ENCODE measurements at places on chromosomes 11 and 22.

GRCh38 chr22:21876486-21877176, 9.2 kb upstream of the MAPK1 start:
- no peak for DNase-seq

GRCh38 chr11:66891851-66892660, 35.2 kb downstream of the LRFN4 start:
- no peak for DNase-seq

- DNase-seq, result no peak
These were observed 6.2 kb downstream of the CYTH4 start for GRCh38 chr22:37288521-37288920.

GRCh38 chr22:18984564-18984963, 48.5 kb upstream of the PRODH start:
- DNase-seq, result no peak

DNA sequence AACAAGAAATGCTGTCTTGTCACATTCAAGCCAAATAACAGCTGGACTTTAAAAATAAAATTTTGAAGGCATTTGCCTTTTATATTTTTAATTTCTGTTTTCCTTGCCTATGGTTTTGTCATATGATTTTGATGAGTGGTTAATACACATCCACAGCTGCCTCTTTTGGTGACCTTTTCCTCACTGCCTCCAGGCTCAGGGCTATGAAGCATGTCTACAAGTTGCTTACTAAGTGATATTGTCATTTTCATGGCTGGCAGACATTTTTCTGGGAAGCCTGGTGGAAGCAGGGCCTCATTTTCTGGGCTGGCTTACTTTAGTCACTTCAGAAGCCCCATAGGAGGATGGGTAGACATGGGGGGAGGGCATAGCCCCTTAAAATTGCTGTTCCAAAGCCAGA, 344.9 kb downstream of the SOX6 start:
- no peak for DNase-seq

DNA sequence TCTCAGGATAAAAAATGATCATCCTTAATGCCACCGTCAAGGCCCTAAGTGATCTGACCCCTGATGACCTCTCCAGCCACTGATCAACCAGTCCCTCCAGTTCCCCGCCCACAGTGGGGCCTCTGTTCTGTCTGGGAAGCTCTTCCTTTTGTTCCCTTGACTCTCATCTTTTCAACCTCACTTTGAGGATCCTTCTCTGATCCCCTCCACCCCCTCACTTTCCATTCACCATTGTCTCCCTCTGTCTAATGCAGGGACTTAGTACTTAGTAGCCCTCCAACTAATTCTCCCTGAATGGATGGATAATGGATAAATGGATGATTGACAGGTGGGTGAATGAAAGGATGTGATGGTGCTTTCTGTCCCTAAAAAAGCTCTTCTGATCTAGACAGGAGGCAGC, 45.6 kb downstream of the C11orf58 start:
- no peak for DNase-seq

GRCh38 chr22:39212721-39213376, 31.9 kb downstream of the PDGFB start:
- DNase-seq, result no peak

DNA sequence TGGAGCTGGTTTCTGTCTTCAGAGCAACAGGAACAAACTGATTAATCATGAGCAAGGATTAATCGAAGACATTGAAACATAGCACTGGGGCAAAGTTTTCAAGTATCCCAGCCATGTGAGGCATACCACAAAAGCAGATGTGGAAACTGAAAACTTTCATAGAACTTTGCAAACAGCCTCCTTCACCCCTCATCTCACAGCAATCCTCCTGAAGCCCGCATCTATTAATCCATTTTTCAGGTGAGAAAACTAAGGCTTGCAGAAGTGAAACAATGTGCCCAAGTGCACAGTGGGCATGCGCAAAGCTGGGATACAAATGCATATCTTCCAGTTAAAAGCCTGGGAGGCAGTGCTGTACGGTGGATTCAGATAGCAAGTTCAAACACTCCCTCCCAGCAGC, 58.6 kb upstream of the HMGXB4 start:
- no peak for DNase-seq

DNA sequence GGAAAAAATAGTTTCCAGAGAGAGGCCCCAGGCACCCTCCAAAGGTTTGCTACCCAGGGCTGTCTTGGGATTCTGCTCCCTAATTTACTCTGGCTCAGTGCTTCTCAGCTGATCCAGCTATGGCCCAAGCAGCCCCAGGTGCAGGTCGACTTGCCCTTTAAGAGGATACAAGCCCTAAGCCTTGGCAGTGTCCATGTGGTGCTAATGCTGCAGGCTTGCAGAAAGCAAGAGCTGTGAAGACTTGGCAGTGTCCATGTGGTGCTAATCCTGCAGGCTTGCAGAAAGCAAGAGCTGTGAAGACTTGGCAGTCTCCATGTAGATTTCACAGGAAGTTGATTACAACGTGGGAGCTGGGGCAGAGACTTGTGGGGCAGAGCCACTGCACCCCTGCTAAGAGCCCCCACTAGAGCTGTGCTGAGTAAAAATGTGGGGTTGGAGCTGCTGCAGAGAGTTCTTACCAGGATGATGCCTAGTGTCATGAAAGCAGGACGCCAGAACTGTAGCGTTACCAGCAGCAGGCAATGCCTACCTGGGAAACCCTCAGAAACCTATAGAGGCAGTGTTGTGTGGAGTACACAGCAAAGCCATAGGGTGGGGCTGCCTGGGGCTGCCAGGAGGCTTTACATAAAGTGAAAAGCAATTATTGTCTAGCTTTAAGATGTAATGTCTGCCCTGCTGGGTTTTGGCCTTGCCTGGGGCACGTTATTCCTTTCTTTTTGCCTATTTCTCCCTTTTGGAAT, 16.1 kb upstream of the OR52K1 start:
- no peak for DNase-seq

GRCh38 chr11:111605681-111606080, 3.4 kb downstream of the SIK2 start:
- no peak for DNase-seq

GRCh38 chr22:42872821-42873220, 15.7 kb upstream of the ARFGAP3 start:
- DNase-seq, result no peak

DNA sequence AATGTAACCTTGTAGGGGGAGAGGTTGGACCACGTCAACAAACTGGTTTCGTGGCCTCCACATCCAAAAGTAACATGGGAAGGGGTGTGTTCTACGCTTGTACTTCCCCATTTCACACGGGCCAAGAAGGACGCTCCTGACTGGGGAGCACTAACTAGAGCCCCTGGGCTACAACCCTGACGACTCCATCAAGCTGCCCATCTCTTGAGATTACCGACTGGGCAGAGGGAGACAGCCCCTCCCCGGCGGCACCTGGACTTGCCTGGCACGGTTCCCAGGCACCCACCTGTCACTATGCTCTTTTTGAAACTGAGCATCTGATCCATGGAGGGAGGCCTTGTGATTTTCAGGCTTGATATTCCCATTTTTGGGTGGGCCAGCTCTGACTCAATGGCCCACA, 68.5 kb downstream of the SHANK2 start:
- no peak for DNase-seq

DNA sequence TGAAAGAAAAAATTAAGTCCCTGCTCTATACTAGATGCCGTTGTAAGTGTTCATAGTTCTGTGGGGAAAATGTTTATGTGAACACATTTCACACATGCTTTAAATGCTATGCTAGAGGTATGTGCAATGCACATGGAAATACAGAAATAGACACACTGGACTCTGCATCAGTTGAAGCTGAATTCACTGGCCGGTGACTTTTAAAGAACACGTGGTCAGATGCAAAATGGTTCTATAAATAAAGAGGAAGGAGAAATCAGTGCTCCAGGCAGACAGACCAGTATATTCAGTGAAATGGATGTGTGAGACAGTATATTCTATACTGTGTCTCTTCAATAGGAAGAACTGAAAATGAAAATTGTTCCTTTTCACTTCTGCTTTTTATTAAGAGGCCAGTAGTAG, 29.9 kb downstream of the TRPC6 start:
- DNase-seq, result no peak
